Activated naive CD4-positive, alpha-beta T cell (primary cell): ENCODE measurements at places on chromosomes 7 and 10.

DNA sequence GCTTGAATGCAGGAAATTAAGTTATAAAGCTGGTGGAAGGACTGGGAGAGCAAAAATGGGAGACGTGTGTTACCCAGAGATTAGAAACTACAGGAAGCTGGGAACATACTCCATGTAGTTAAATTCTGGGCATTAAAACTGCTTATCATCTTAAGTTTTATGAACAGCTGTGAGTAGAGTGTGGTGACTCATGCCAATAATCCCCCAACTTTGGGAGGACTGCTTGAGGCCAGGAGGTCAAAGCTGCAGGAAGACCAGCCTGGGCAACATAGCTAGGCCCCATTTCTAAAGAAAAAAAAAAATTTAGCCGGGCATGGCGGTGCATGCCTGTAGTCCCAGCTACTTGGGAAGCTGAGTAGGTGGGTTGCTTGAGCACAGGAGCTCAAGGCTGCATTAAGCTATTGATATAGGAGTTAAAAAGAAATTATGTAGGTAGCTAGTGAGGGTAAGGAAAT, 56.2 kb upstream of the SEPHS1 start:
- no peak for DNase-seq

DNA sequence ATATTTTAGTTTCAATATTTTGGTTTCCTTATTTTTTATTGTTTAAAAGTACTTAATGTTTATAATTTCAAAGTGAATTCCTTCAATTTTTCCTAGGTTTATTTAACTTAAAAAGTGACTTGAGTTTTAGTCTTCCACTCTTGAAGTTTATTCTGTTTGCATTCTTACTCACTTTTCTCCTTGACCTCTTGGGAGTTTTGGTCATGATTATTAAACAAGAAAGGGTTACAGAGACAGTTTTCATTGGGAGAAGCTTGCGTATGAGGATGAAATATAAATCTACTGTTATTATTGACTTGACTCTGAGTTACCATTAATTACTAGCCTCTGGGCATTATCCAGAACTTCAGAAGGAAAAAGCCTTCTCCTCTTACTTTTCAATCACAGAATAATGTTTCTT, 216.0 kb downstream of the BMPER start:
- DNase-seq: no peak

DNA sequence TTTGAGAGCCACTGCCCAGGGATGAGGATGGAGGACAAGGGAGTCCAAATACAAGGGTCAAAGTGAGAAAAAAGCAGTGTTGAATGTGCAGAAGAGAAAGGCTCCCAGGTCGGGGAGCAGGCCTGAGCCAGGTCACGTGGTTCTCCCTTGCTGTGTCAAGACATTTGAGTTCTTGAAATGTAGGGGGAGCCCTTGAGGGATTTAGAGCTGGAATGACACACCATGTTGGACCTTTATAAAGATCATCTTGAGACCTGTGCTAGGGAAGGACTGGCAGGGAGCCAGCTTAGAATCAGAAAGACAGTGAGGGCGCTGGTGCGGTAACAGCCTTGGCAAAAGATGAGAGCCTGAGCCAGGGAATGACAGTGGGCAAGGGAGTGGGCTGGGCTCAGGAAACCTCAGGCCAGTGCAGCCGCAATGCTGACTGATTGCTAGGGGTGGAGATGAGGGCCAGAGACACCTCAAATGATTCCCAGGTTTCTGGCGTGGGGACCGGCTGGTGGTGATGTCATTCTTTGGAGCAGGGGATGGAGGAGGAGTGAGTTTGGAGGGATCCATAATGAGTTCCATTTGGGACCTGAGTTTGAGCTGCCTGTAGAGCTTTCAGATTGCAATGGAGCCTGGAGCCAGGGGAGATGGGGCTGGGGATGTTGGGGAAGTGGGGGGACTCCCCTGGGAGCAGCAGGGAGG, 120.1 kb downstream of the PTPN20 start:
- DNase-seq: no peak

GRCh38 chr10:3926258-3926657, 141.2 kb upstream of the KLF6 start:
- no peak for DNase-seq

DNA sequence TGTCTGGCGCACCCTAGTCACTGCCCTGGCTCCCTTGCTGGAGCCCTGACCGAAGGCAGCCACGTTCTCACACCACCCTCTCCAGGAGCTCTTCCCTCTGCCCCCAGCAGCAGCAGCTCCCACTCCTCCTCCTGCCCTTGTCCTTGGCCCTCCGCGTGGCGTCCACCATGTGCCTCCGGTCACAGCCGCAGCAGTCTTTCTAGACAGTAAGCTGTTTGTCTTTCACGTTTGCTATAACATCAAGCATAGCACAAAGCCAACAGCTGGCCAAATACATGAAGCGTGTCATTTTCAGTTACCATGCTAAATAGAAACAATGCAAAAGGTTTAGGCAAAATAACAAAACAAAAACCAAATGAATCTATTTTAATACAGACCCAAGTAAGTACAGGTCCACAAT, 3.3 kb downstream of the PITRM1 start:
- DNase-seq: no peak

DNA sequence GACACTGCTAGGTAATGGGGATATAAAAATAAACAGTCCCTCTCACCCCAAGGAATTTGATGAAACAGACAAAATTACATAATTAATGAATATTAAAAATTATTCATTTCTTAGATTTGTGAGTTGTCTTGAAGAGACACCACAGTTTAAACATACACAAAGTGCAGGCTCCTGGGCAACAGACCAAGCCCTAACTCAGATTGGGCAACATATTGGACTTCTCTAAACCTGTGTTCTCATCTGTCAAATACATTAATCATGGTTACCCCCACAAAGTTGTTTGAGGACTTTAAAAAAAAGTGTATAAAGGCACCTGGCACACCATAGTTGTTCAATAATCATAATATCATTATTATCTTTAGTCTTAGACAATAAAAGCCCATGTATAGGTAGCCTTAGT, 62.5 kb upstream of the CAPZA2 start:
- no peak for DNase-seq

DNA sequence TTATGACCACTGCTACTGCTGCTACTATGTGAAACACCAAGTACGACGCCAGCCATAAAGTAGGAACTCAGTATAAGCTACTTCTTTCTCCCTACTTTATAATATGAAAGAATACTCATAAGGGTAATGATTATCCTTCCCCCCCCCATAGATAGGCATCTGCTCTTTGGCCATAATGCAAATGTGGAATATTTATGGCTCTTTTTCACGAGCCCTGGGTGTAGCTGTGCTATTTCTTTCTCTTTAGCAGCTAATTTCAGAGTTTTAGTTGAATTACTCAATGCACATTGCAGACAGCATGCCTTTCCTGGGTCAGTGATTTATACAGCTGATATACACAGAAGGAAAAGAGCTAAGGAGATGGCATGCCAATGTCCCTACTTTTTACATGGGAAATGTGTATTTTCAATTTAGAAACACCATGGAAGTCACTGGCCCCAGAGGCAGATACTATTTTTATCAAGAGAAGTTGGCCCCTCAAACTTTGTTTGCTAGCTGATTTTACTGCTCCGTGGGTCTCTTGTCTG, 234.1 kb upstream of the KIAA1217 start:
- no peak for DNase-seq

- DNase-seq: no peak
Measured at GRCh38 chr10:132420981-132421846, 24.2 kb downstream of the PWWP2B start.

DNA sequence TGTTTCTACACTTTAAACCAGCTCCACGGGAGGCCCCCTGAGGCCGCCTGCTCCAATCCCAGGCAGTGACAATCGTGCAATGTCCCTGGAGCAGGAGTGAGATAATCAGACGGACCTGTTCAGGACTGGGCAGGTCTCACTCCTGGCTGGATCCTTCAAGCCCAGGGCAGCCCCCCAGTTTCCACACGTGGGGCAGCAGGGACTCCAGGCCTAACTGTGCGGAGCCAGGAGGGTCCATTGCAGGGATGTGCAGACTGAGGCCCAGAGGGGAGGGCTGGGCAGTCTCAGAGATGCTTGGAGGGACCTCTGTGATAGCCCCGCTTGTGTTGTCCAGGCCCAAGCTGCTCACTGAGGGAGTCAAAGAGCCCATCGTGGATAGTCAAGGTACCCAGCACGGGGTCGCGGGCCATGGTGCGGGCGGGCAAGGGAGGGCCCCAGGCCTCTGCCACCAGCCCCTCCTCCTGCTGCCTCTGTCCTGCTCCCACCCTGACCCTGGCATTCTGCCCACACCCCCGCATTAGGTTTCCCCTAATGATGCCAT, 110.5 kb upstream of the KCTD7 start:
- DNase-seq: no peak

DNA sequence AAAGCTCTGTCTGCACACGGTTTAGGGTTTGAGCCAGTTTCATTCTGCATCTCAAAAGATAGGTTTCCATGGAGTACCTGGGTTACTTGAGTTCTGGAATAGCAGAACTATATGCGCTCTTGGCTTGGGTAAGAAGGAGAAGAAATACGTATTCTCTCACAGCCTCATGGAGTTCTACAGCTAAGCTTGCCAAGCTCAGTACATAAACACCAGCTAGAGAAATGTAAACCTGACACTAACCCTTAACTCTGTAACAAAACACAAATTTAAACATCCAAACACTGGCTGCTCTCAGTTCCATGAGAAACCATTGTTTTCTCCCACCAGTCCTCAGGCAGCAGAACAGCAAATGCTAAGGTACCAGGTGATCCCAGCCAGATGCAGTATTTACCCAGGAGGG, 557.2 kb downstream of the INHBA start:
- no peak for DNase-seq

DNA sequence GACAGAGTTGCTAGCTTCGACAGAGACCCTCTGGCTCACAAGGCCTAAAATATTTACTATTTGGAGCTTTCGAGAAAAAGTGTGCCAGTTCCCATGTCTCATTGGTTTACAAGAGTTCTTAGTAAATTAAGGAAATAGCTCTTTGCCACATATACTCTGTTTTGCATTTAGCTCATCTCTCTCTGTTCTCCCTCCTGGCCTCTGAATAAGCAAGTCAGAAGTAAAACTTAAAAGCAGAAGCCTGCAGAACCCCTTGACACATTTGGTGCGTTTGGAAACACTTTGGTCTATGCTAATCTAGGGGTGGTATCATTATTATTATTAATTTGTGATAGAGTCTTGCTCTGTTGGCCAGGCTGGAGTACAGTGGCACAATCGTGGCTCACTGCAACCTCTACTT, 6.4 kb downstream of the CARD11 start:
- no peak for DNase-seq

DNA sequence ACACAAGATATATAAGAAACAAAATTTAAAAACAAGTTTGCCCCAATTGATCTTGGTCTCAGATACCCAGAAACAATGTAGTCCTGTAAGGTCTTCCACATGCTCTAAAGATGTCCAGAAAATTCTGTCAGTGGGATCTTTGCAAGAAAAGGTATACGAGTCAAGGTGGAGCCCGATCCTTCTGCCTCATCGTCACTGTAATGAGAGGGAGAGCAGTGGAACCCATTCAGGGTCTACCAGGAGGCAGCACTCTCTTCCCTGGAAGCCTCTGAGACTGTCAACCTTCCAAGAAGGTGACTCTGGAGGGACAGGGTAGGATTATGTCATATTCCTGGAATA, 112.8 kb downstream of the JCAD start:
- DNase-seq: no peak

- no peak for DNase-seq
Measured at GRCh38 chr10:44969854-44970253, 8.8 kb downstream of the DEPP1 start.

GRCh38 chr10:1515780-1516491, 221.4 kb downstream of the ADARB2 start:
- no peak for DNase-seq

DNA sequence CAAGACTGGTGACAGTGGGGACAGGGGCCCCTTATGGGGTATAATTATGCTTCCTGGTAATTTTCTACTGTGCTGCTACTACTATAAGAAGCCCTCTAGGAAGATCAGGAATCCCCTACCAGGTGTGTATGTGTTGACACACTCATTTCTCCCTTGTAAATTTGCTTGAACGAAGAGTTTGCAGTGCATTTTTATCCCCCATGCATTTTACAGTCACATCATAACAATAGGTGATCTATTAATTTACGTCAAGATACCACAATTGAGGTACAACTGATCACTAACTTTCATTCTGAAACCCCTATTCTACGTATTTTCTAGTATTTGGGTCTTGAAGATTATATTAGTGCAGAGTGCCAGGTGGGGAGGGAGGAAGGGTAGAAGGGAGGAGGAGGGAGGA, 252.2 kb downstream of the NSUN6 start:
- no peak for DNase-seq

GRCh38 chr10:65968871-65969270, 957.0 kb upstream of the LRRTM3 start:
- no peak for DNase-seq

DNA sequence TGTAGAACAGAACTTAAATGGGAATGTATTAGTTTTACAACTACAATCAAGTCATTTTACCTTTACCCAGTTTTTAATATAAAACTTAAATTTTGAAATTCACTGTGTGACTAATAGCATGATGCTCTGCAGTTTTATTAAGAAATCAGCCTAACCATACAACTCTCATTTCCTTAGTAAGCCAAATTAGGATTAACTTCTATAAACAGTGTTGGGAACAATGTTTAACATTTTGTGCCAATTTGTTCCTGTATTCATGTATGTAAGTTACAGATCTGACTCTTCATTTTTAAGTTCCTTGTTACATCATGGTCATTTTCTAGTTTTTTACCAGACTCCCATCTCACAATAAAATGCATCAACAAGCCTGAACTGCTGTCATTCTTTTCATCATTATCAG, 209.8 kb downstream of the ZEB1 start:
- DNase-seq: no peak

GRCh38 chr7:28984217-28984616, 26.1 kb upstream of the TRIL start:
- DNase-seq: no peak

GRCh38 chr10:119101366-119102098, 2.4 kb upstream of the DENND10 start:
- no peak for DNase-seq

DNA sequence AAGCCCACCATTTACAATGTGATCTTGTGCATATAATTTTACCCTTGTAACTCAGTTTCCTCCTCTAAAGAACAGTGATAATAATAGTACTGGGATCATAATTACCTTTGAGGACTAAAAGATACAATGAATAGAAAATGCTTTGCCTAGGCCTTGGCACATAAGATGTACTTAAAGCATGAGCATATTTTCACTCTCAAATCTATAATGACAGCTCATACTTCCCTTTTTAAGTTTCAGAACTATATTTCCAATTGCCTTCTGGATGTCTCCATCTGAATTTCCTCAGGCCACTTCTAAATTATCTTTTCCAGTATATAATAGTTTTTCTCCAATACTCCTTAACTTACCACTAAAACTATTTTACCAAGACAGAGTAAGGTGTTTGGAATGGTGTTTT, 13.3 kb upstream of the ITGB8 start:
- DNase-seq: no peak

DNA sequence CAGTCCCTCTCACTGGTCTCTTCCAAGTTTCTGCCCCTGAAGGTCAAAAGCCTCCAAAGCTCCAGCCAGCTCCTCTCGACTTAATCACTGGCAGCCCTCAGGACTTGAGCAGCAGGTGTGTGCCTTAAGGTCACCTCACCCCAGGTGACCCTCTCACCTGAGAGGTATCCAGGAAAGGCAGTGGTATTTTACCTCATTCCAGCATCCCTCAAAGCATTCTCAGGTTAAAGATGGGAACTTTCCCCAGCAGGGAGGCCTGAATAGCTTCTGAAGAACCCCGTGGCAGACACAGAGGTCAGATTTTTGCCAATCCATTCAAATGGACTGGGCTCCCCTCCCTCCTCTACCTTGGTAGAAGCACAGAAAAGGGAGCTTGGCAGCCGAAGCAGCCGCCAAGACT, 148.2 kb downstream of the GFRA1 start:
- DNase-seq: no peak

GRCh38 chr7:70154521-70155180, 556.4 kb downstream of the AUTS2 start:
- DNase-seq: no peak
